ENCODE measurements at places on chromosomes 3 and 15. TPM values are rescaled to one million over a fixed set of nuclear protein-coding genes. Genes with fewer than 3 reads are reported as not detected.

ABCC5 gene
- 13.3 TPM for polyA plus RNA-seq

GPD1L gene
- polyA plus RNA-seq, result 13.6 TPM

ZCWPW2 gene
- polyA plus RNA-seq, result 0.09 TPM

RIOX2 gene
- 35.0 TPM for polyA plus RNA-seq

CCR3 gene
- not detected for polyA plus RNA-seq

KLHL40 gene
- polyA plus RNA-seq, result not detected

ZDHHC19 gene
- 0.15 TPM for polyA plus RNA-seq

MEX3B gene
- 4.2 TPM for polyA plus RNA-seq

ADGRG7 gene
- not detected for polyA plus RNA-seq

All from A549 (cell line).